EH (cell line): ENCODE measurements at places on chromosomes 13 and 19.
A peak's percentile ranks its signal among the peaks of the same experiment; 100 is the strongest.

- no peak for DNase-seq
Observed at GRCh38 chr19:29544656-29545360, 19.0 kb downstream of the VSTM2B start.

DNA sequence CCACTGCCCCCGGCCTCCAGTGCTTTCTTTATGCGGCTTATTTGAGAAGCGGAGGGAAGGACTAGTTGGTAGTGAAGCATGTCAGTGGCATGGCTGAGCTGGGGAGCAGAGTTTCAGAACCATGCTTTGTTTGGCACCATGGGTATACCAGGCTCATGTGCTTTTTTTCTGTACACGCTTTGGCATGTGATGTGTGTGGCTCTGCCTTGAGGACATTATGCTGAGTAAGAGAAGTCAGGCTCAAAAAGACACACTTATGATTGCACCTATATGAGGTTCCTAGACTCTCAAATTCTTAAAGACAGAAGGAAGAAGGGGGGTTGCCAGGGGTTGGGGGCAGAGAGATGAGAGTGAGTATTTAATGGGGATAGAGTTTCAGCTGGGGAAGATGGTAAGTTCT is 21.3 kb downstream of the GATAD2A start:
- DNase-seq = no peak

- DNase-seq = no peak
Observed at GRCh38 chr19:1261538-1261797, 7.7 kb upstream of the CIRBP start.

- DNase-seq = no peak
Observed at GRCh38 chr13:44359983-44360375, 13.6 kb upstream of the SERP2 start.

GRCh38 chr13:35930665-35931631 is 200.2 kb downstream of the DCLK1 start:
- DNase-seq = no peak

- no peak for DNase-seq
Observed at GRCh38 chr19:1763648-1764639, 10.6 kb downstream of the ONECUT3 start.

DNA sequence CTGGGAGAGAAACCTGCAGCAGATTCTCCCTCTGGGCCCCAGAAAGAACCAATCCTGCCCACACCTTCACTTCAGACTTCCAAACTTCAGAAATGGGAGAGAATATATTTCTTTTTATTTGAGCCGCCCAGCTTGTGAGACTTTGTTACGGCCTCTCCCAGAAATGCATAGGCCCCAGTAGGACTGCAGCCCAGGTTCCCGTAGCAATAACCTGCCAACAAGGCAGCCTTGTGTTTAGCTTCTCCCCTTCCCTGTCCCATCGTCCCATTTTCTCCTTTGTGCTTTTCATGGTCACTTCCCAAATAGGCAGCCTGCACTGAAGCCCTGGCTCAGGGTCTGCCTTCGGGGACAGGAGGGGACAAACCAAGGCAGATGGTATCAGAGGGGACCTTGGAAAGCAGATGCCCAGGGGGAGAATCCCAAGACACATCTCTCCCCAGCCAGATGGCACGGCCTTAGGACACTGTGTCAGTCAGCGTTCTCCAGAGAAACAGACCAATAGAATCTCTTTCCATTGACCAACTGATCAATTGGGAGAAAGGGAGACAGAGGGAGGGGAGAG is 3.7 kb upstream of the ARHGEF7 start:
- DNase-seq = no peak

DNA sequence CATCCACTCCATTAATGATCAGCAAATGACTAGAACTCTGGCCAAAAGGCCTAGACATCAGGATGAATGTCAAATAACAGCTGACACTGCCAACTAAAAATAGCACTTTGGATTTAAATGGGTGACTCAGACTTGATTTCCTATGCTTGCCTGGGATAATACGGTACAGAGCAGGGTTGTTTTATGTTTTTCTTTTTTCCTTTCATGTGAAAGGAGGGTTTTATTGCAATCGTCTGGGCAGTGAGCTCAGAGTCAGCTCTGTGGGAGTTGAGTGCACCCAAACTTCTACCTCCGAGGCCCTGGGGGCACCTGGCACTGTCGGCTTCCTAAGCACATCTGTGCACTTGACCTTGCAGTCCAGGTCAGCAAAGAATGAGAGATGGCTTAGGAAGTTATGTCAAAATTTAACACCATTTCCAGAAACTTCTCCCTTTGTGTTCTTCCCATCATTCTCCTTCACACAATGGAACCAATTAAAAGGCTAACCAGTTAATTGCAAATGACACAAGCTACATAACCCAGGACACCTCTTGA is 134.1 kb downstream of the LACC1 start:
- DNase-seq = peak; percentile 80

- DNase-seq = no peak
Observed at GRCh38 chr19:33686687-33687480, 65.1 kb downstream of the CHST8 start.

GRCh38 chr19:55656988-55657747 is 2.3 kb downstream of the U2AF2 start:
- DNase-seq = peak; percentile 20
